Motor neuron (in vitro differentiated cells): ENCODE measurements at places on chromosomes 5 and 9. TPM values are rescaled to one million over a fixed set of nuclear protein-coding genes. Genes with fewer than 3 reads are reported as not detected.

- peak; percentile 51 for ATAC-seq
Observed at GRCh38 chr5:111779922-111780292, 22.9 kb upstream of the NREP start.

The FAM221B gene
- total RNA-seq = 0.41 and 0.42 TPM in 2 replicates

The RC3H2 gene
- total RNA-seq = 49.2 and 65.0 TPM in 2 replicates

The RNF180 gene
- total RNA-seq = 4.3 and 6.6 TPM in 2 replicates

- ATAC-seq = no peak
Observed at GRCh38 chr9:94507531-94508258, 47.2 kb upstream of the PCAT7 start.

GRCh38 chr9:116763770-116764169, 76.7 kb downstream of the TRIM32 start:
- no peak for ATAC-seq

DNA sequence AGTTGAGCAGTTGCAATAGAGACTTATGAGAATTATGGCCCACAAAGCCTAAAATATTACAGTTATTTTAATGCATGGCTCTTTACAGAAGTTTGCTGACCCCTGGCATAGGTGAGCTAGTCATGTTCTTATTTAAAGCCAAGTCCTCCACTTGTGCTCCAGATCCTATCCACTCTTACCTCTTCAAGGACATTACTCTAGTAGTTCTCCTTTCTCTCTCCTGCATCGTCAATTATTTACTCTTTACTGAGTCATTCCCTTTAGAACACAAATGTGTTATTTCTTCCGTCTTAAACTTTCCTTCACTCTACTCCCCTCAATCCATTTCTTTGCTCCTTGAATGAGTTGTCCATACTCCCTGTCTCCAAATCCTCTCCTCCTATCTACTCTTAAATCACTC, 20.6 kb upstream of the TRAF1 start:
- no peak for ATAC-seq

DNA sequence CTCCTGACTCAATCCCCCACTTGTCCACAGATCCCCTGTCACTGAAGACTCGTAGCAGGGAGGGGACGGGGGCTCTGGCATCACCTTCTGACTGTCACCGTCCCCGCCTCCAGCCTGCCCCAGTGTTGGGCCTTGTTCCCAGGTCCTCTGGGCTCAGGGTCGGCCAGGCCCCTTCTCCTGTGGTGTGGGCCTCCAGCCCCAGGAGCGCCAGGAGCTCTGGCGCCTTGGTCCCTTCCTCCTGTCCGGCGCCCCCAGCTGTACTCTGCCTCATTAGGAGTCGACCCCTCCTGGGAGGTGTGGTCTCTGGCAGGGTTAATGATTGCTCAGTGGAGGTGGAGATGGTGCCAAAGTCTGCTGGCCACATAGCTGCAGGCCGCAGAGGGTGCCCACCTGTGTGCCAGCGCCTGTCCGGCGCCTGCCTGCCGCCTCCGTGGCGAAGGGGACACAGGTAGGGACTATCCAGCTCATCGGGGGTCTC, at the start of gene CDHR2:
Gene CDHR2, plus strand, starts transcription at position 376 of the 478 bp plus-strand sequence. CDS start 16,011 bp downstream, outside the sequence.
- no peak for ATAC-seq

- peak; percentile 92 for ATAC-seq
Observed at GRCh38 chr9:12813960-12814876, 39.4 kb downstream of the LURAP1L start.

- no peak for ATAC-seq
Observed at GRCh38 chr9:82489201-82489821, 500.7 kb downstream of the SPATA31D1 start.

DNA sequence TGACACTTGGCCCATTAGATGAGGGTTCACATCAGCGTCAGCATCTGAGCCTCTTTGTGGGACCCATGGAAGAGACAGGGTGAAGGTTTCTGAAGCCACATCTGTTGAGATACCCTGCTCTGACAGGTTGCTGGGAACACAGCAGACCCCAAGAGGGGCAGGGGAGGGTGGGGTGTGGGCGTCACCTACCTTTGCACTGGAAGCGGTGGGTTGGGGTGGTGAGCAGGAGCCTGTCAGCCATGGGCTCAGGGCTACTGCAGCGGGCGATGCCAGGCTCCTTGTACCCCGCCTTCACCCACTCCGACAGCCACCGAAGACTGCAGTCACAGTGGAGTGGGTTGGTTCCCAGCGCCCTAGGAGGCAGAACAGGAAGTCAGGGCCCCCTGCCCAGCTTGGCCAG, 131.5 kb upstream of the PANK3 start:
- ATAC-seq = no peak

GRCh38 chr5:174692381-174692780, 32.0 kb upstream of the MSX2 start:
- no peak for ATAC-seq

DNA sequence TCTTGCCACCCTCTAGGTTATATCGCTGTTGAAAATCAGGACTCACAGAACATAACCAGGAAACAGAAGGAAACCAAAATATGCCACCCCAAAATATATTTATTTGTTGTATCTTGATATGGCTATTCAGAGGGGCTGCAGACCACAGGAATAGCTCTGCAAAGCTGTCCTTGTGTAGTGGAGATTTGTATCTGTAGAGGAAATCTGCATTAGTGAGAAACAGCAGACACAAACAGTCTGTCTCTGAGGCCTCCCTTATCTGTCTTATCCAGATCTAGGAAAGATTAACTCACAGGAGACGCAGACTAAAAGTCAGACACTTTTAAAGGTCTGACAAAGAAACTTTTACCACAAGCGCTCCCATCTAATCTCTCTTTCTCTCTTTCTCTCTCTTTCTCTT, 54.1 kb upstream of the CEMIP2 start:
- ATAC-seq = no peak

DNA sequence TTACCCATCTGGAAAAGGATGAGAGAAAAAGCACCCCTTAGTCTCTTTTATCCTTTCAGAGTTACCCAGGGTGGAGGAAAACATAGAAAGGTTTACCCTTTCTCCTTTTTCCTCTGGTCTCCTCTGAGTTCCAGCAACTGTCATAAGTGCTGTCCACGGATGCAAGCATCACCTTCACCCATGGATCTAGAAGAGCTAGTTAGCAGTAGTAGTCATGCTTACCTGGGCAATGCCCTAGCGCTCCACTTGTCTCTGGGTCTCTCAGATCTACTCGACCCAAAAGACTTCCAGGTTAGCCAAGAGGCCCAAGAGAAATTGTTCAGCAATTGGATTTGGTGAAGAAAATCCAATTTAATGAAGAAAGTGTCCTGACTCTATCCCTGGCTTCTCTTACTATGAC, 656.2 kb upstream of the PTPRD start:
- no peak for ATAC-seq

- ATAC-seq = no peak
Observed at GRCh38 chr9:104091116-104091515, 3.0 kb upstream of the SMC2 start.

DNA sequence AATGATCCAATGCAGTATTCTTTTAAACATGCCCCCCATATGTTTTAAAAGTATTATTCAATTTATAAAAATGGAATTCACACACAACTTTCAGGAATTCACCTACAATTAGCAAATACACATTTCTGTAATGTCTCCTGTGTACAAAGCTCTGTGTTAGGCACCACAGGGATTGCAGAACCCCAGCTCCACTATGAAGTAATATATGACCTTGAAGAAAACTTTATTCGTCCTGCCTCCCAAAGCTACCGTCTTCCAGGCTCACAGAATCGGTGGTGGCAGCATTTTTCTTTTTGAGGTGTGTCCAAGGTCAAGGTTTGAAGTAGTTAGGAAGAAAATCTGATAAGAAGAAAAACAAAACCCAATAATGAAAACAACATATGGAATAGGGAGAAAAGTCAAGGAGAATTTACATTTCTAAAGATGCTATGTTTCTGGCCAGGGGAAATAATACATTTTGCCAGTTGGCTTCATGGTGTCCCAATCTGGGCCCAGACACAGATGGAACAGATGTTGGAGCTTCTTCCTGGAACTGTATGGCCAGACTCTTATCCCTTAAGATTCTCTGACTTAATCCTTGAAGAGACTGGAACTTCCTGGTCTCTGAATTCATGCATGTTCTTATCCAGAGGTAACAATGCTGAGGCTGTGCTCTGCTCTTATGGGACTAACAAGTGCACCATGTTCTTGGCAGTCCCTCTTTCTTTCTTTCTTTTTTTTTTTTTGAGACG, 22.0 kb upstream of the LVRN start:
- no peak for ATAC-seq

DNA sequence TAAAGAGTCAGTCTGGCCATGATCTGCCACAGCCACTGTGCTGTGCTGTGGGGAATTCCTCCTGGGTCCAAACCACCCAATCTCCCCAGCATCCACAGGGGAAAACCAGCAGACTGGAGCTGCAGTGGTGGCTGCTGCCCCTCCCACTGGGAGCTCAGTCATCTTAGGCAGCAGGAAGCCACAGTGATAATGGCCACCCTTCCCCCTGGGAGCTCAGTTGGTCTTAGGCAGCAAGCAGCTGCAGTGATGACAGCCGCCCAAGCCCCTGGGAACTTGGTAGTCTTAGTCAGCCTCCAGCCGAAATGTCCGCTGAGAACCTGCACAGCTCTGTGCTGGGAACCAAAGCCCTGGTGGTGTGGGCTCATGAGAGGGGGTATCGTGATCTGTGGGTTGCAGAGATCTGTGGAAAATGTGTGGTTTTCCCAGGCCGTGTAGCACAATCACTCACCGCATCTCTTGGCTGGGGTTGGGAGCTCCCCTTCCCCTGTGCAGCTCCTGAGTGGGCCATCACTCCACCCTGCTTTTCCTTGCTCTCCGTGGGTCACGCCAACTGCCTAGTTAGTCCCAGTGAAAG, 38.4 kb upstream of the SMIM15 start:
- ATAC-seq = no peak

The SPATA31A3 gene
- total RNA-seq = 0.22 and 1.3 TPM in 2 replicates

The SARDH gene
- total RNA-seq = 2.8 and 4.0 TPM in 2 replicates

- no peak for ATAC-seq
Observed at GRCh38 chr9:38690574-38690973, 29.4 kb downstream of the FAM240B start.

The NR4A3 gene
- total RNA-seq = 1.1 TPM in 2 replicates

The MRNIP gene
- total RNA-seq = 18.8 and 19.8 TPM in 2 replicates

The SECISBP2 gene
- 46.5 and 49.5 TPM in 2 replicates for total RNA-seq

- no peak for ATAC-seq
Observed at GRCh38 chr5:164958688-164959087, 1453.3 kb downstream of the MAT2B start.

GRCh38 chr5:176542135-176542595, 5.0 kb upstream of the RNF44 start:
- no peak for ATAC-seq

- ATAC-seq = no peak
Observed at GRCh38 chr9:104769655-104770054, 5.7 kb downstream of the NIPSNAP3B start.

DNA sequence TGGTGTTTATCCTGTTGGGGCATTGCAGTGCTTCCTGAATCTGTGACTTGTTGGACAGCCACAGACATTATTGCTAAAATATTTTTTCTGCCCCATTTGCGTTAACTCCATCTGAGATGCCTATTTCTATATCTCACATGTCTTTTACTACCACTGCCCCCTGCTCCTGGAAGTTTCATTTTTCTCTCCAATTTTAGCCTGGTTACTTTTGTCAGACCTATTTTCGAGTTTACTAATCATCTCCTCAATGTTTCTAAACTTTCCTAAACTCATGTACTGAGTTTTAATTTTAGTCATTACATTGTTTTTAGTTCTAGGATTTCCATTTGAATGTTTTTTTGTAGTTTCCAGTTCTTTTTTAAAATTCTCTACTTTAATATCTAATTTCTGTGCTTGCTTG, 17.6 kb downstream of the HAPLN1 start:
- ATAC-seq = no peak

DNA sequence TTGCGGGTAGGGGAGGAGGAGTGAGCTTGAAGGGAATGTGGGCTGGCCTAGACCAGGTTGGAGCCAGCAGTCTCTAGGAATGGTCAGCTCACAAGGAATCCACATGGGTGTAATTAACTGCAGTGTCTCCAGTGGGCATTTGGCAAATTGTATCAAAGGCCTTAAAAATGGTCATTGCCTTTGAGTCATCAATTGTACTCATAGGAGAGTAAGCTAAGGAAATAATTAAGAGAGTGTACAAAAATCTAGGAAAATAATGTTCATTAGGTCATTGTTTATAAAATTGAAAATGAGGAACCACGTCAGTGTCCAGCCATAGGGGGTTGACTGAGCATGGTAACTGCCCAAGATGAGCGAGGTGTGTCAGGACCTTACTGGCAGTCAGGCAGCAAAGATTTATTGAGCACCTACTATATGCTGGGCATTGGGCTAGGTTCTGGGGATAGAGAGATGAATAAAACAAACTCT, 29.8 kb upstream of the RPL26L1 start:
- ATAC-seq = no peak

The FGF18 gene
- total RNA-seq = 0.27 and 0.87 TPM in 2 replicates

DNA sequence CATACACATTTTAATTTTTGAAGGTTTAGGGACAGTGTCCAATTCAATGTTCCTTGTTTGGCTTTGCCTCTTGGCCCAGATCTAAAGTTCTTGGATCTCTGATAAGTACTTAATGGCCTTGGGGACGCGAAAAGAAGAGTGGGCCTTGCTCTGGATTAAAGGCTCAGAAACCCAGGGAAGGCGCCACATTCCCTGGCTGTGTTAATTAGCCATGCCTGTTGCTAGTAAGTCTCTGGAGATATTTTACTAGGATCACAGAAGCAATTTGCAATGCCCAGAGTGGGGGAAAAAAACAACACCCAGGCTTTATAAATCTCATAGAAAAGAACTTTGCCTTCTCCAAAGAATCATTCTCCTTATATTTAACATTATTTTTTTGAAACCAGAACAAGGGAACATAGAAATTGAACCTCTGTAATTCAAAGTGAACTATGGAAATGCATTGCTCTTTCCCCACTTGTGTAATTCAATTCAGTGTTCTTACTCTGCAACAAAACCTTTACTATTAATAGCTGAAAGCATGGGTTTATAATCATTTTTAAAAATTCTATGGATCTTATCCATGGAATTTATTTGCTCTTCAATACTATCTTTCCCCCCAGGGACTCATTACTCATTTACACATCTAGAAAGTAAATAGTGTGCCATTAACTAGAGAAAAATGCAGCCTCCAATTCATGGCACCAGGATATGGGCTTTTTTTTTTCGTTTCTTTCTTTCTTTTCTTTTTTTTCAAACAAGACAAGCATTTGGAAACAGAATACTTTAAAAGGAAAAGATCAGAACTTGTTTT, 172.2 kb upstream of the ANKRD55 start:
- ATAC-seq = peak; percentile 59

DNA sequence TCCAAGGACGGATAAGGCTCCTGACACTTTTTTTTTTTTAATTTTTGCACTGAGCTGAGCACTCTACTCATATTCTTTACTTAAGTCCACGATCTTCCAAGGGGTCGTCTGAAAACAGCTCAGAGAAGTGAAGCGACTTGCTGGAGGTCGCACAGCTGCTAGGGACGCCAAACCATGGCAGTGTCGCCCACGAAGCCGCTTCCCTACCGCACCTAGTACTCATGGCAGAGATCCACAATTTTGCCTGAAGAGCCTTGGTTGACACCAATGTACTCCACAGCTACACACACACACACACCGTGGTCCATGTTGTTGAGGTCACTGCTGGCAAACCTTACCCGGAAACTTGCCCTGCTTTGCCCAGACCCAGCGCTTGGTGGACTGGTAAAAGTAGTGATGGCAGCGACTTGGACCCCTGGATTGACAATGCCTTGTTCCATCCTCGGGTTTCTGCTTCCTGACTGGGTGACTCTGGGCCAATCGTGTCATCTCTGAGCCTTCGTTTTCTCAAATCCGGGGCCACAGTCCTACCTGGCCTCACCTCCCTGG, 521 bp upstream of the SLIT3 start:
- ATAC-seq = no peak

GRCh38 chr9:82961504-82962125, 101.3 kb downstream of the RASEF start:
- peak; percentile 92 for ATAC-seq

The PCAT7 gene
- total RNA-seq = 0.17 TPM in 1 of 2 replicates, not detected in the other

GRCh38 chr9:29773676-29774075, 2200.4 kb upstream of the C9orf72 start:
- no peak for ATAC-seq

The SH2D3C gene
- 8.6 and 9.2 TPM in 2 replicates for total RNA-seq

The PDE6A gene
- total RNA-seq = 0.73 and 0.85 TPM in 2 replicates
